Occipital lobe (tissue), 3 donors: ENCODE measurements at places on chromosomes 4 and X. TPM values are rescaled to one million over a fixed set of nuclear protein-coding genes. Genes with fewer than 3 reads are reported as not detected.
A peak's percentile ranks its signal among the peaks of the same experiment; 100 is the strongest.

Gene GPR119
- not detected for total RNA-seq

Gene HDAC8
- 37.7 TPM for total RNA-seq

Gene PLA2G12A
- total RNA-seq = 25.0 TPM

Gene ADH1A
- not detected for total RNA-seq

Gene ODAPH
- total RNA-seq = not detected

Gene GLOD5
- total RNA-seq = not detected

Gene AMELX
- total RNA-seq = not detected

Gene RASL11B
- total RNA-seq = 31.7 TPM

Gene OPN1MW
- total RNA-seq = not detected

DNA sequence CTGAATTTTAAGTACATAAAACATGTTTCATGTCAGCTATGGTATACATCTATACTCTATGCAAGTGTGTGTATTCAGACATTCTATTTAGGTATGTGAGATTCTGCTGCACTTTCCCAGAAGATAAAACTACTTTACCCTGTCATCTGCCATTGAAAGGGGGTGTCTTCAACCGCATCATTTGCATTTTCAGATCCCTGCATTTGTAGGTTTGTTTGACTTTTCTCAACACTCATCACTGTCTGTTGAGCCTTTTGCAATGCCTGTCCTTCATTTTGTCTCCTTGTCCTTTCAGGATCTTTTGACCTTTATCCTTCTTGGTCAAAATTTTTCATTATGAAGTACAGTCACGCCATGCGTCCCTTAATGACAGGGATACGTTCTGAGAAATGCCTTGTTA is 103.5 kb downstream of the TMA16 start:
- no peak for DNase-seq

DNA sequence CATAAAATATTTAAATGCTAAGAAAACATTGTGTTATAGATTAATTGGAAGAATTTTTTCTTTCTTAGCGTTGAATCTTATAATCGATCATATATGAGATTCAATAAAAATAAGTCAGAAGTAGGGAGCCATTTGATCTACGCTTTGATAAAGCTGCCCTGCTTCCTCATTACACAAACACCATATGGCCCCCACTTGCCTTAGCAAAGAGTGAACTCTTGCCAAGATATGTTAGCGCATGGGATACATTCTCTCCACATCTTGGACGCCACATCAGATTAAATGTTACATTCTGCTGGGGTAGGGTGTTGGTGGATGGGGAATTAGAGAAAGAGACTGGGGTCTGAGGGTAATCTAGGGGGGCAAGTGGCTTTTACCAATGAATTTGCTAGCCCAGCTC is 207.7 kb upstream of the MID1 start:
- DNase-seq = no peak

- DNase-seq = no peak
Observed at GRCh38 chrX:77087529-77088169, 359.5 kb upstream of the FGF16 start.

- DNase-seq = no peak
Observed at GRCh38 chr4:70629469-70630090, 1.0 kb downstream of the ENAM start.

- no peak for DNase-seq
Observed at GRCh38 chrX:79161655-79162054, 17.2 kb downstream of the GPR174 start.

DNA sequence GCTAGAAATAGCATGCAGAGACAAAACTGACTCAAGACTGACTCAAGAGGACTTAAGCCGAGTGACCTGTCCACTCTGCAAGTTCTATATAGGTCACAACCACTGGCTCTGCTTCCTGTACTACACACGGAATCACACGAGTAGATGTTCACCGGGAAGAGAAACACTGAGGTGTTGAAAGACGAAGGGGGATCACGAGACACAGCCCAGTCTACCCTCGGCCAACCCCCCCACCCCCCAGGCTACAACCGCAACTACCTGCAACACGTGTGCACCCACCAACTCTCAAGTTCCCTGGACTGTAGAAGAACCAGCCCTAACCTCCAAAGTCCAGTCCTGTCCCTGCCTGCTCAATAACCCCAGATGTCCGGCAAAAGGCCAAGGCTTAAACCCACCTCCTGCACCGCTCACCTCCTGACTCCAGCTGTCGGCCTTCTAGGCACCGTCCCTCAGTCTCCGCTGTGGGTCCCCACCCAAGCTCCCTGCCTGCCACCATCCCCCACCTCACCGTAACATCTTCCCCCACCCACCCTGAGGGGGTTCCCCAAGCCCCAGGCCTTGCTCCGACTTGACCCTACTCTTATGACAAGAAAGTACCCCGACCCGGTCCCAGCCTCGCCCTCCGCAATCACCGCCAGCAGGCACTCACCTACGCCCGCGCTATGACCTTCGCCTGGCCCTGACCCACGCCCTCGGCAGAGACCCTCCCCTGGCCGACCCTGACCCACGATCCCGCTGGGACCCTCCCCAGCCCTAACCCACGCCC is 739 bp downstream of the GAK start:
- no peak for DNase-seq

GRCh38 chr4:39032218-39033085 is at the start of gene TMEM156:
Gene TMEM156, minus strand, starts transcription at chr4:39032409. Its CDS starts 96 bp downstream, at chr4:39032313.
- no peak for DNase-seq

GRCh38 chr4:37757121-37757520 is 69.4 kb upstream of the PGM2 start:
- no peak for DNase-seq

DNA sequence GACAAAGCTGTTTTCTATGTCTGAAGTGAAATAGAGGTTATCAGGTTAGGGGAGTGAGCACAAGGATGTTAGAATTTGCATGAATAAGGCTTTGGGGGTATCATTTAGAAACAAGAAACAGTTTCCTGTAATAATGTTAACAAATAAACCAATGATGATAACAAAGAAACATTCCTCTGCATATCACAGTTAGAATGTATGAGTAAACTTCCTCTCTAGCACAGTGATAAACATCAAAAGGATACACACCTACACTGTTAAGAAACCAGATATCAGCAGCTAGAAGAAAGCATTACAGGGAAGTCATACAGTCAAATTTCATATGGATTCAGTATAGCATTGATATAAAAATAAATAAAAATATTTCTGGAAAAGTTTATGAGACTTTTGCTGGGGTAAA is 340.0 kb upstream of the MAGEB16 start:
- no peak for DNase-seq

DNA sequence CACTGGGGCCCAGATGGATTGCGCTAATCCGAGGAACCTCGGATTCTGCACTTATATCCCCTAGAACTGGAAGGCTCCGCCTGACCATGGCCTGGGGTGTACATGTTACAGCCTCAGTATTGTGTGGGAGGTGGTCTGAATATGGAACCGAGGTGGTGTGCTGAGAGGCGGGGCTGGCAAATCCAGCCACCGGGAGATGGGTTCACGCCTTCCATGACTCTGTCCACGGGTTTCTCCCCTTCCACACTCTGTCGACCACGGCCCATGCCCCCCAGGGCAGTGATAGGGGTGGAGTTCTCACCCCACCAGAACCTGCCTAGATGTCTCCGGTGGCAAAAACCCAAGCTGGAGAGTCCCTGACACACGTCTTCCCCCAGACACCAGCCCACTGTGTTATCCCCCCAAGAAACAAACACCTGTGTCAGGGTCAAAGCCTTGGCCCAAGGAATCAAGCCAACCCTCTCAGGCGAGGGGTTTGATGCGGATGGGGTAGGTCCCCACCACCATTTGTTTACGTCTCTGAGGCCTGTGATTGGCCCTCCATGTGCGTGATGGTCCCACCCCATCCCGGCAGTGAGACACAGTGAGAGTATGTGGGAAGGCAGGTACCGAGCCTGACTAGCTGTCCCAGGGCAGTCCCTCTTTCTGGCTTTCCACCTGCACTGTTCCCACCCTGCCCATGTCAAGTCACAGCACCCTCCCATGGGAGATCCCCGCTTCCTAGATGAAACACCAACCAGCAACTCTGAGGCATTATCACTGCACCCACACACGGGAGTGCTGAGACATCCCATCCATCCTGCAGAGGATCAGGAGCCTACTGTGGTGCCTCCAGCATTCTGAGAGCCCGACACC is 6.6 kb upstream of the LOC101059915 start:
- DNase-seq = no peak

GRCh38 chrX:53072418-53073114 is 9.6 kb upstream of the TSPYL2 start:
- no peak for DNase-seq

- no peak for DNase-seq
Observed at GRCh38 chr4:16006771-16007446, 43.9 kb upstream of the FGFBP2 start.

- DNase-seq = no peak
Observed at GRCh38 chr4:156790866-156791265, 180.7 kb downstream of the PDGFC start.

DNA sequence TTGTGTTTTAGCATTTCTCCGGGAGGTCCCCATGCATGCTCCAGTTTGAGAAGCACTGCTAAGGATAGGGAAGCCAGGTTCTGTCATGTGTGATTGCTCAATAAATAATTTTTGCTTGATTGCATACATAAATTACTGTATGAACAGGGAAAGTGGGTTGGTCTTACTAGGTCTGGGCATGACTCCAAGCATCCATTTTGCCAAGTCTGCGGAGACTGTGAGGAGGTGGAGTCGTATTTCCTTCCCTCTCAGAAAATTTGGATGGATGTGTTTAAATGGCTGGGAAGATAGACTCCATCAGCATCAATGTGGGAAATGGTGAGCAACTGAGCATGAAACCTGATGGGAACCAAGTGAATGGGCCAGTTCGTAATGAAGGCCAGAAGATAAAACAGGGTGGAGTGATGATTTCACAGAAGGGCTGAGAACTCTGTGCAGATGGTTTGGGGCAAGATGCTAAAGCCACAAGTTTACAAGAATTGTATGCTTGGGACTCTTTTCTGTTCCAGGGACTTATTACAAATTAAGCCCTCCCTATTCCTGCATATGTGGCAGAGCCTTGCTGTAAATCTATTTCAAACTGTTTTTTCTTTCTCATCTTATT is 84.1 kb downstream of the NHS start:
- DNase-seq = peak; percentile 0
